ENCODE measurements at places on chromosomes 4 and X.

DNA sequence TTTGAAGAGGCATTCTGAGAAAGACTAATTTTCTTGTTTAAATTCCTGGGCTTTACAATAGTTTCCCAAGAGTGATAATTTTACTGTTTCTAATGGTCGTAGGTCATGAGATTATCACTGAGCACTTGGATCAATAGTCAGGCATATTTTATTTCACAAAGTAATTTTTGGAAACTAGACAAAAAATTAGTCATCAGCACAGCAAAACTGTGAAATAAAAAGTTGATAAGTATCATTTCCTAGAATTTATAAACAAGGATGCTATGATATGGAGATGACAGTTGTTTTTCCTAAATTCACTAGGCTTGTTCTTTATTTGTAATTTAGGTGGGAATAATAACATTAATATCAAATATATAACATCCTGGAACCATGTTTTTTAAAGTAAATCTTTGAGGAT lies 33.0 kb downstream of the SULT1B1 start:
- DNase-seq, result no peak

- no peak for DNase-seq
These were observed 243.6 kb downstream of the NPFFR2 start for GRCh38 chr4:72275381-72275780.

GRCh38 chr4:10295301-10295700 lies 161.9 kb downstream of the ZNF518B start:
- DNase-seq, result no peak

- DNase-seq, result no peak
These were observed 46.7 kb downstream of the CXorf49B start for GRCh38 chrX:71809886-71810285.

All from stimulated activated naive CD8-positive, alpha-beta T cell treated with anti-CD3 and anti-CD28 coated beads, Interleukin-15, Interleukin-2, amounts not matched to agents 100 U/mL and 50 U/mL, for 24 hours (primary cell).